ENCODE measurements at places on chromosomes 4 and X. TPM values are rescaled to one million over a fixed set of nuclear protein-coding genes. Genes with fewer than 3 reads are reported as not detected.

Gene ADGRG4
- total RNA-seq, result not detected

Gene SSX4B
- total RNA-seq, result not detected

Gene CCDC110
- total RNA-seq, result 5.0 TPM

Gene GAGE12C
- not detected for total RNA-seq

Gene CTAG1B
- not detected for total RNA-seq

Gene KCND1
- total RNA-seq, result 0.89 TPM

Gene GUCY1A1
- 0.78 TPM for total RNA-seq

Data from smooth muscle cell of the umbilical artery (primary cell).